ENCODE measurements at places on chromosomes 7 and 10.
A peak's percentile ranks its signal among the peaks of the same experiment; 100 is the strongest.

- peak; percentile 31 for DNase-seq
These were observed 31.9 kb downstream of the HEPACAM2 start for GRCh38 chr7:93194386-93194785.

DNA sequence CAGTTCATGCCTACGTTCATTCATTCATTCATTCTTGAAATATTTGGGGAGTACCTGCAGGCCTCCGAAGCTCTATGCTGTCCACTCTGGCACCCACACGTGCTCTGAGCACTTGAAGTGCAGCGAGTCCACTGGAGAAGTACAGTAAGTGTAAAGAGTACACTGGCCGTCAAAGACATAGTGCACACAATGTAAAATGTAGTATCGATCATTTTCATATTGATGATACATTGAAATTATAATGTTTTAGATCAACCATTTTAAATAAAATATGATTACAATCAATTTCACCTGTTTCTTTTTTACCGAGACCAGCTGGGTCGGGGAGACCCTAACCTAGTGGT, 37.0 kb upstream of the PURB start:
- no peak for DNase-seq

GRCh38 chr7:20327055-20327454, 3.6 kb upstream of the ITGB8 start:
- DNase-seq, result peak; percentile 70

- DNase-seq, result no peak
These were observed 1080.2 kb downstream of the KCNMA1 start for GRCh38 chr10:76557366-76557765.

GRCh38 chr10:8815969-8816368, 761.5 kb downstream of the GATA3 start:
- DNase-seq, result no peak

- no peak for DNase-seq
These were observed 354.8 kb downstream of the CXCL12 start for GRCh38 chr10:44030132-44030531.

DNA sequence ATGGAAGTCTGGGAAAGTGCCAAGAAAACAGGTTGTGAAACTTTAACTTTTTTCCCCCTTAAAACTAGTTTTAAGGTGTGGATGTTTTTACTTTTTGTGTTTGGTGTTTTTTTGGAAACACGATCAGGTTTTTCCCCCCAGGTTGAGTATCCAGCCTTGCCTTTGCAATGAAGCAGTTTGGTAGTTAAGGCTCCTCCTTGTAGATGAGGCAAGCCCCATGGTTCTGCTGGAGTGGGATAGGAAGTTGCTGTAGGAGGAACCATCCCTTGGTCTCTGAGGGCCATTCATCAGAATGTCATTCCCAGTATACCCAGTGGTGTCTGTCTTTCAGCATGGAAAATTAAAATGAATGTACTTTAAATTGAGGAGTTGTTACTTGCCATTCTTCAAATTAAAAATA, 2.7 kb downstream of the CUL1 start:
- DNase-seq, result peak; percentile 21

DNA sequence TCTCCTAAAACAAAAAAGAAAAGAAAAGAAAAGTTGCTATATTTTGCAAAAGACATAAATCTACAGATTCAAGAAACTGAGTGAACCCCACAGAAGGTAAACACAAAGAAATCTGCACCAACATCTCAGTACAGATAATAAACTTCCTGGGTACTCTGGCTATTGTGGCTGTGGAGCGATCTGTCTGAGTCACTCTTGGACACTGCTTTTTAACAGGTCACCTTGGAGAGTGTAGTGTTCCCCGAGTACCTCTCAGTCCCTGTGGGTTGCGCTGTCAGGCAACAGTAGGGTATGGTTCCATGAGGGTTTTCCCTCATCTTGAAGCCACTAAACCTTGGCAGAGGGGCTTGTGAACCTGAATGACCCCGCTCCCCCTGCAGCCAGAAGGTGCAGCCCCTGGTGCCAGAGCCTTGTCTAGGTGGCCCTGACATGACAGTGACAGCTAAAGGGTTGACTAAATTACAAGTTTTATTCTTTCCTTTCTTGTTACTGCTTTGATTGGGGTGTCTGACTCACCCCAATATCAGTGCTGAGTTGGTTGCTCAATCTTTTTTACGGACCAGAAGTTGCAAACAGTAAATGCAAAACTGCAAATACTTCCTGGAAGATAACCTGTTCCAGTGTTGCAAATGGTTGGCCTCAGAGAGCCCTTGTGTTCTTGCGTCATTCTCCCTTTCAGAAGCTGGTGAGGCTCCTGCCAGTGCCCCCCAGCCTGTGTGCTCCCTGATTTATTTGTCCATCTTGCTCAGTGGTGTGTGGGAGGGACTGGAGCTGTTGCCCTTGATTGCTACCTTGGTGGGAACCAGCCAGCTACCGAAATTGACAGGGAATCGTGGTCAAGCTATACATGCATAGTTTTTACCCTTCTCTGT, 30.6 kb downstream of the POR start:
- peak; percentile 79 for DNase-seq

DNA sequence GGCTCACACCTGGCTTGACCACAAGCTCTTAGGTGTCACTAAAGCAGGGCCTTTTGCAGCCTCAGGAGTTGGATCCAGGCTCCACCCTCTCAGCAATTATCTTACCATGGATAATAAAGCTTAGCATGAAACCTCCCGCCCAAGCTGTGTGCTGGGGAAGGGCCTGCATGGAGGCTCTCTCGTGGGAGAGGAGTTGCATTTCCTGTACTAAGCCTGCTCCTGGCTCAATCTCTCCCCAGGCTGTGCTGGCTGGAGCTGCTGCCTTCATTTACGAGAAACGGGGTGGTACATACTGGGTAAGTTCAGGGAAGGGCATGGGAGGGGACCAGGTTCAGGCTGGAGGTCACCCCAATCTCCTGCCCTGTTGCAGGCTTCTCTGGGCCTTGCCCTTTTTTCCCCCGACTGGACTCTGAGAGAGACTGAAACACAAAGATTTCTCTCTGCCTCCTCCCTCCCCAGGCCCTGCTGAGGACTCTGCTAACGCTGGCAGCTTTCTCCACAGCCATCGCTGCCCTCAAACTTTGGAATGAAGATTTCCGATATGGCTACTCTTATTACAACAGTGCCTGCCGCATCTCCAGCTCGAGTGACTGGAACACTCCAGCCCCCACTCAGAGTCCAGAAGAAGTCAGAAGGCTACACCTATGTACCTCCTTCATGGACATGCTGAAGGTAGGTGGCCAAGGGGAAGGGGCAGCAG, 2.7 kb downstream of the TMEM176A start:
- DNase-seq, result no peak
